ENCODE measurements at places on chromosomes 7 and 10.

GRCh38 chr7:137985253-137985896 lies 16.5 kb downstream of the CREB3L2 start:
- no peak for DNase-seq

DNA sequence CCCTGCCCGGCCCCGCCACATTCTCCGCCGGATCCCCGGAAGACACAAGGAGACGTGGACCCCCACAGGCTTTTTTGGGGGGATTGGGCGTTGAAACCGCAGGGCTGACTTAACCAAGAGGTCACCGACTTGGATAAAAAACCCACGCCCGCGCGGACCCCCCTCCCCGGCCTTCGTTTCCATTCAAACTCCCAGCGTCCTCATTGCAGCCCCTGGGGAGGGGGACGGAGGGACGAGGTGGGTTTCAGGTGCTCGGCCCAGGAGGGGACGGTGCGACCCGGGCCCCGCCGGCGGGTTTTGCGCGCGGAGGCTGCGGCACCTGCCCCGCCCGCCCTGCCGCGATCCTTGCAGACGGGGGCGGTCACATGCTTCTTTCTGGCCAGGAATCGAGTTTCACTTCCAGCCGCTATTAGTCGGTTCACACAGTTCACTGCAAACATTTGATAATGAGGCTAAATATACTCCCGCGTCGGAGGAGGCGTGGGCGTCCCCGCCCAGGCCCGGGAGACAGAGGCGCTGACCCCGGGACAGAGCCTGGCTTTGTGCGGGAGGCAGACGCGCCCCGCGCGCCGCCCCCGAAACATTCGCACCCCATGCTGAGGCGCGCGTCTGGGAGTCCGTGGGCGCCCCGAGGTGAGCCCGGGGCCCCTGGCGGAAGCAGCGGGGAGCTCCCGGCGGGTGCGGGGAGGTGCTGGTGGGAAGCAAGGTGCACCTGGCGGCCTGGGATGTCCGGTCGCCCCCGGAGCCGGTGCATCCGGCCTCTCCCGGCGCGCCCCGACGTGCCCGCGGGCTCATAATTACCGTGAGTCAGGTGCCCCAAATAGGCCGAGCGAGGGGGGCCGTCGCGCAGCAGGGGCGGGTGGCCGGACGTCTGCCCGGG lies 2.7 kb upstream of the PDGFA start:
- no peak for DNase-seq

DNA sequence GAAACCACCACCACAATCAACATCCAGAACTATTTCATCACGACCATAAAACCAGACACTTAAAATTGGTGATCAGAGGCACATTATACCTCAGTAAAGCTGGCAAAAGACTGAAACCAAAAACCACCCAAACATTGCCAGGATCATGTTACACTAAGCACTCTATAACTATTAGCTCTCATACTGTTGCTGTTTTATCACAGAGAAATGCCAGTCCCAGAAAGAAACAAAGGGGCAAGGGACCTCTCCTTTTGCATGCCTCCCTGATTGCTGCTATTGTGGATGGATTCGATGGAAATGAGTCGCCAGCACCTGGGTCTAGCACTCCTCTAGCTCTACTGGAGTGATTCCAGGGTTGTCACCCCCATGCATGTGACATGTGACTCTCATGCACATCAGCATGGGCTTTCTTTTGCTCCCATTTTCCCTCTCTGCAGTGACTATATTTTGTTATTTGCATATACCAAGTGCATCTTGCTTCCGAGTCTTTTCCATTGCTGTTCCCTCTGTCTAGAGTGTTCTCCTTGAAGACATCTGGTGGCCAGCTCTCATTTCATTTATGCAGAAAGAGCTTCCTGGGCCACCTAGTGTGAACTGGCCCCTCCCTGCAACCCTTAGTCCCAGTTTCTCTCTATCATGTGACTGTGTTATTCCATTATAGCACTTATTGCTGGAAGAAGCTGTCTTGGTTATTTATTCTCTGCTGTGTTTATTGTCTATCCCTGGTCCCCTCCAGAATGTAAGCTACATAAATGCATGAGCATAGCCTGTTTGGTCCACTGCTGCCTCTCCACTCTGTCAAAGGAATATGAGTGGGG lies 300.6 kb downstream of the PLXNA4 start:
- DNase-seq = no peak

GRCh38 chr10:60358282-60358681 lies 31.4 kb downstream of the ANK3 start:
- no peak for DNase-seq

GRCh38 chr10:17116193-17116592 lies 13.4 kb downstream of the CUBN start:
- DNase-seq = peak; percentile 22

DNA sequence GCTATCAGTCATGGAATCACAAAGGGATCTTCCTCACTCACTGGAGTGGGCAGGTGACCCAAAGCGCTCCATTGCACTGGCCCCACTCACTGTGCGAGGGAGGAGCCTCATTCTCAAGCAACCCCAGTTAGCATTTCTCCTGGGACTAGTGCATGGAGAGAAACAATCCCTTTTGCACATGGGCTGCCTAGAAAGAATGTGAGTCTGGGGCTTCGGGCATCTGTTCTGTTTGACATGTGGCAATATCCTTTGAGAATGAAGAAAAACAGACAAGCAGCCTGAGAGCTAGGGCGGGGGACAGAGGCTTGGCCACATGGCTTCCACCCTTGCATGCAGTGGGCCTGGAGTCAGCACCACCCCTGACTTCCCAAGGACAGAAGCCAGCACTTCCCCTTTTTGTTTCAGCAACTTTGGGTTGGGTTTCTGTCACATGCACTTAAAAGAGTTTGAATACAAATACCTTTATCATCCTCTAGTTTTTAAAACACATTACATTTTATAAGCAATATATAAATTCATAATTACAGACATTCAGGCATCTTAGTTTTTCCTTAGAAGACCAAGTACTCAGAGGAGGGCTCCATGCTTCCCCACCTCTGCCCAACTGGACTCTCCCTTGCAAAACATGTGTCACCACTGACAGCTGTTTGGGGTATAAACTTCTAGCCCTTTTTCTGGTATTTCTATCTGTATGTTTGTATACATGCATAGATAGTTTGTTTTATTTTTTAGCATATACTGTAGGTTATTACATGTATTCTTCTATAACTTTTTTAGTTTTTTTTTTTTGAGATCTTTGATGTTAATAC lies 73.8 kb downstream of the RBM20 start:
- peak; percentile 93 for DNase-seq

GRCh38 chr7:157403646-157404401 lies 67.0 kb downstream of the DNAJB6 start:
- DNase-seq = no peak

GRCh38 chr7:128347647-128348097 lies 4.0 kb upstream of the RBM28 start:
- DNase-seq = peak; percentile 83

- peak; percentile 56 for DNase-seq
Observed at GRCh38 chr10:125982260-125982948, 86.0 kb downstream of the FANK1 start.

DNA sequence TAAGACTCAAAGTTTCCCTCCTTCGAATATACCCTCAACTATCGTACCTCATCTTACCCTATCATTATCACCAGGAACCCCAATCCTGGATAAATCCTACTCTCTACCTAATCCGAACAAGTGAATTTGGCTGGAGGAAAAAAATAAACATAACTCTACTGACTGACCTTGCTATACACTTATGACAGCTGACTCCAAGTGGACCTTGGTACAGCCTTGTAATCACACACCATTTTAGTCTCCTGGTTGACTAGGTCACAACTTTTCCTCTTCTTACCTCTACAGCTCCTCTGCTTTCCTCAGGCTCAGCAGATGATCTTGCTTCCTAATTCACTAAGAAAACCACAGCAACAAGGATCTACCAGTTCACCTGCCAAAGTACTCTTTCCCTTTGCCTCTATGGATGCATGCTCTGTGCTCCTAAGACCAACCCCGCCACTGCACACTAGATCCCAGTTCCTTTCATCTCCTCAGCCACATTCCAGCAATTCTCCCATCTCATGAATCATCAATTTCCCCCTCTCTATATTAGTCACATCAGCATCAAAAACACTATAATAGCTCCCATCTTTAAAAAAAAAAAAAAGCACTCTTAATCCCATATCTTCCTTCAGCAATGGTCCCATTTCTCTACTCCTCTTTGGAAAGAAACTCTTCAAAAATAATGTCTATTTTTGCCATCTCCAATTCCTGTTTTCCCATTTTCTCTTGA lies 35.5 kb downstream of the COA1 start:
- DNase-seq = no peak

GRCh38 chr10:130359711-130360110 lies 223.5 kb downstream of the GLRX3 start:
- no peak for DNase-seq

DNA sequence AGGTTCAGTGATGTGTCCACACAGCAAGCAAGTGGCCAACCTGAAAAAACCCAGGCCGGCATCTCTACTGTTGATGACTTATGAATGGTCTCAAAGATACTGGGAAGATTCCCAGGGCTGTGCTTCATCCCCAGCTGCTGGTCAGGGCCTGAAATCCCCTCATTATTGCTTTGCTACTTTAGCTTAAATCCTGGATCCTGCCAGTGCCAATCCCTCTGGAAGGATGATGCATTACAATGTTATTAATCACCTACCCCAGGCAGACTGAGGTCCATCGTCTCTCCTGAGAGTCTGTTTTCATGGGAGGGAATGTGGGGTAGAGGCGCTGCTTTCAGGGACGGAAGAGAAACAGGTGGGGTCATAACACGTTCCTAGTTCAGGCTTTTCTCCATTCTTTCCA lies 371.6 kb downstream of the RPS24 start:
- no peak for DNase-seq

DNA sequence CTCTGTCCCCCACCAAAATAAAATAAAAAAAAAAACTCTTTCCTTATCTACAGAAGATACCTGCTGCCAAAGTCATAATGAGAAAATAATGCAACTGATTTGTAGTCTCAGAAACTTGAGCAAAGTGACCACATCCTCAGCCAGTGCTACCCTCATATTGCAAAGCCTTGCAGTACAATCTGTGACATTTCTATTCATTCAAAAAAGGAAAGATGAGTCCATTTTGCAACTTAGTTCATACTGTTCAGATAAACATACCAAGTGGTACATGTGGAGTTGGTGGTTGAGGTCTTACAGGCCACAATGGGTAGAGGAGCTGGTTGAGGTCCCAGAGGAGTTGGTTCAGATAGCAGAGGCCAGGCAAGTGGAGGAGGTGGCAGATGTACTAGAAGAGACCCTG lies 6.5 kb upstream of the EIF5AL1 start:
- DNase-seq = no peak

DNA sequence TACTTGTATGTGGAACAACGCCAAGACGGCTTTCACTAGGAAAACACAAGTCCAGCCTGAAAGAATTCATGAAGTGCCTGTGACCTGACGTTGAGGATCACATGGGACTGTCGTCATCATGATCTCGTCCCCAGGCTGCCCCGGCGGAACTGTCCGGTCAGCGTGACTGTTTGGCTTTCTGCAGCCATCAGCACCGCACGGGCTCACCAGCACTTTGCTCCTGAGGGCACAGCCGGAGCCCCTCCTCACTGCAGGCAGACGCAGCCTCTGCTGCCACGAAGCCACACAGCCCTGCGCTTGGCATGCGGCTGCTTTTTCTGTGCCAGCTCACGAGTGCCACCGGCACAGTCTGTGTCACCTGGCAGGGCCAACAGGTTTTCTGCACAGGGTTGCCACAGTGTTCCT lies 9.4 kb upstream of the GET4 start:
- DNase-seq = no peak

GRCh38 chr10:60130130-60130579 lies 223.8 kb upstream of the CCDC6 start:
- no peak for DNase-seq

DNA sequence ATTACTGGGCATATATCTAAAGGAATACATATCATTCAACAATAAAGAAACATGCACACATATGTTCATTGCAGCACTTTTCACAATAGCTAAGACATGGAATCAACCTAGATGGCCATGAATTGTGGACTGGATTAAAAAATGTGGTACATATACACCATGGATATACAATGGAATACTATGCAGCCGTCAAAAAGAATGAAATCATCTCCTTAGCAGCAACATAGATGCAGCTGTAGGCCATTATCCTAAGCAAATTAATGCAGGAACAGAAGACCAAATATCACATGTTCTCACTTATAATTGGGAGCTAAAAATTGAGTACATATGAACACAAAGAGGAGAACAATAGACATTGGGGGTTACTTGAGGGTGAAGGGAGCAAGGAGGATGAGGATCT lies 175.6 kb downstream of the POLR1F start:
- no peak for DNase-seq
